ENCODE measurements at places on chromosomes 13 and 19. TPM values are rescaled to one million over a fixed set of nuclear protein-coding genes. Genes with fewer than 3 reads are reported as not detected.

The PNMA8A gene
- total RNA-seq: 0.60 TPM

The NPAS1 gene
- total RNA-seq: not detected

The IGFLR1 gene
- total RNA-seq: 3.4 TPM

The ZSWIM9 gene
- 1.6 TPM for total RNA-seq

The TJP3 gene
- total RNA-seq: 1.6 TPM

The ZNF20 gene
- total RNA-seq: not detected

The PLVAP gene
- total RNA-seq: 21.1 TPM

The PEAK3 gene
- total RNA-seq: not detected

The ZNF66 gene
- not detected for total RNA-seq

- H3K36me3 ChIP-seq: no peaks in the 10 kb centered on the region
- no peak overlapping the region for H3K27ac ChIP-seq
- DNase-seq: no peak
- no peaks in the 10 kb centered on the region for H3K27me3 ChIP-seq
Observed at GRCh38 chr19:40627486-40628279, 26.5 kb downstream of the LTBP4 start.

DNA sequence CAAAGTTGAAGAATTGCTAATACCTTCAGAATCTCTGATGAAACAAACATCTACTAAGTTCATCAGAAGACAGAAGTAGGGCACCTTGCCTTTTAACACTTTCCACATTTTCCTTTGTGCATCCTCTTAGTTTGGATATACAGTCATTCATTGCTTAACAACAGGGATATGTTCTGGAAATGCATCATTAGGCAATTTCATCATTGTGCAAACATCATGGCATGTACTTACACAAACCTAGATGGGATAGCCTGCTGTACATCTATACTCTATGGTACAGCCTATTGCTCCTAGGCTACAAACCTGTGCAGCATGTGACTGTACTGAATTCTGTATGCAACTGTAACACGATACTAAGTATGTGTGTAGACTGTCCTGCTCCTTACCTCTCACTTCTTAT lies 169.8 kb downstream of the SUCLA2 start:
- H3K27ac ChIP-seq: no peak overlapping the region
- no peaks in the 10 kb centered on the region for H3K27me3 ChIP-seq
- no peaks in the 10 kb centered on the region for H3K4me1 ChIP-seq
- H3K4me3 ChIP-seq: no peak overlapping the region
- H3K36me3 ChIP-seq: no peaks in the 10 kb centered on the region
- no peak for DNase-seq

GRCh38 chr13:109834973-109835720 lies 48.8 kb upstream of the IRS2 start:
- DNase-seq: no peak
- H3K27ac ChIP-seq: no peak overlapping the region
- no peaks in the 10 kb centered on the region for H3K27me3 ChIP-seq

DNA sequence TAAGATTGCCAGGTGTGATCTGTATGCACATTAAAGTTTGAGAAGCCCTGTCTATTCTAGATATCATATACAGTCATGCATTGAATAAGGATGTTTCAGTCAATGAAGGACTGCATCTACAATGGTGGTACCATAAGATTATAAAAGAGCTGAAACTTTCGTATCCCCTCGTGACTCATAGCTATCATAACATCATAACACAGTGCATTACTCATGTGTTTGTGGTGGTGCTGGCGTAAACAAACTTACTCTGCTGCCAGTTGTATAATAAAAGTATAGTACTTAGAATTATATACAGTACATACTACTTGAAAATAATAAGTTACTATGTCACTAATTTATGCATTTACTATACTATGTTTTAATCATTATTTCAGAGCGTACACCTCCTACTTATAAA lies 489.3 kb downstream of the GPC6 start:
- no peak overlapping the region for H3K27ac ChIP-seq
- DNase-seq: no peak
- H3K36me3 ChIP-seq: no peaks in the 10 kb centered on the region
- no peaks in the 10 kb centered on the region for H3K27me3 ChIP-seq
- H3K4me1 ChIP-seq: no peaks in the 10 kb centered on the region

DNA sequence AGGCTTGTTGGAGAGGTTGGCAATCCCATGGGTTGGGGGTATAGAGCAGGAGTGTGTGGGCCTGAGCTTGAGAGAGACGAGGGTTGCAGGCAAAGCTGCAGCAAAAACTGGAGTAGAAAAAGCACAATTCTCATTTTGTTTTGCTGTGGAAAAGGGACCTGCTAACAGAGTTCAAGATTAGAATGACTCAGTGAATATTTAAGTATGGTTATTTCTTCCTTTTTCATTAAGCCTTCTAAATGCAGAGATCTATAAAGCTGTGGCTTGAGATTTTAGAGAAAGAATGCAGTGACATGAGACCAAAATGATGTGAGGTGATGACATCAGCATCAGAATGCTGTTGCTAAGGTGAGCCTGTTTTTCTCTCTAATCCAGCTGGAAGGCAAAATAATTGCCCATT lies 10.8 kb upstream of the MBNL2 start:
- H3K36me3 ChIP-seq: no peaks in the 10 kb centered on the region
- H3K4me1 ChIP-seq: no peaks in the 10 kb centered on the region
- DNase-seq: no peak
- H3K4me3 ChIP-seq: no peak overlapping the region
- no peaks in the 10 kb centered on the region for H3K27me3 ChIP-seq
- no peak overlapping the region for H3K27ac ChIP-seq

DNA sequence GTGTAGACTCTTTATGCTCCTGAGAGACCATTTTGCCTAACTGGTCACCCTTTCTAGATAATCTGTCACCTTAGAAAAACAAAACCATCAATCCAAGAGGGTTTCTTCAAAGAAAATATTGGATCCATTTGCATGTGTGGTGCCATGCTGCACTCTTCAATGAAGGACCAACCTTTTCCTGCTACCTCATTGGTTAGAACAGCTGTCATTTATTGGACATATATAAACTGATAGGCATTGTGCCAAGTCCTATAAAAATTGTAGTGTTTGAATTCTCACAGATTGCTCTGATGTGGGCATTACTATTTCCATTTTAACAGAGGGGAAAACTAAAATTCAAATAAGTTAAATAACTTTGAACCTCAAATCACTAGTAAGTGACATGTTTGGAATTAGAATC lies 333.2 kb downstream of the MYO16 start:
- H3K27me3 ChIP-seq: no peaks in the 10 kb centered on the region
- no peaks in the 10 kb centered on the region for H3K4me1 ChIP-seq
- no peak overlapping the region for H3K27ac ChIP-seq

DNA sequence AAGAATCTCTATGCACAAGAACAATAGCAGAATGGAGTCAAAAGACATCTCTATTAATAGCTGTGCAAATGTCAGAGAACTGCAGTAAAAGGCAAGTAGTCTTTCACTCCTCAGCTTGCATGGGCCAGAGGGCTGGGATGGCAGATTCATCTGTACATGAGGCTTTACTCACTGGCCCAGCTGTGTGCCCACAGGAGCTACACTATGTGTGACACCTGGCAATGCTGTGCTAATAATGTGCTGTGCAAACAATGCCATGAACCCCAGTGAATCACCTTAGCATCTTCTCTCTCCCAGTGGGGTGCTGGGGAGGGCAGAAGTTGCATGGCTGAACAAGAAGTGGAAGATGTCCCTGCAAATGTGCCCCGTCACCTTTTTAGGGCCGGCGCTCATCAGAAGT lies 73.1 kb downstream of the KL start:
- no peak overlapping the region for H3K4me3 ChIP-seq
- DNase-seq: no peak
- no peaks in the 10 kb centered on the region for H3K4me1 ChIP-seq
- H3K27ac ChIP-seq: no peak overlapping the region
- no peaks in the 10 kb centered on the region for H3K36me3 ChIP-seq
- no peaks in the 10 kb centered on the region for H3K27me3 ChIP-seq

GRCh38 chr13:51440381-51440780 lies 12.5 kb downstream of the INTS6 start:
- no peaks in the 10 kb centered on the region for H3K27me3 ChIP-seq
- H3K4me1 ChIP-seq: peaks cover 13% of the 10 kb centered on the region
- no peaks in the 10 kb centered on the region for H3K36me3 ChIP-seq
- DNase-seq: no peak
- H3K4me3 ChIP-seq: no peak overlapping the region
- H3K27ac ChIP-seq: no peak overlapping the region

DNA sequence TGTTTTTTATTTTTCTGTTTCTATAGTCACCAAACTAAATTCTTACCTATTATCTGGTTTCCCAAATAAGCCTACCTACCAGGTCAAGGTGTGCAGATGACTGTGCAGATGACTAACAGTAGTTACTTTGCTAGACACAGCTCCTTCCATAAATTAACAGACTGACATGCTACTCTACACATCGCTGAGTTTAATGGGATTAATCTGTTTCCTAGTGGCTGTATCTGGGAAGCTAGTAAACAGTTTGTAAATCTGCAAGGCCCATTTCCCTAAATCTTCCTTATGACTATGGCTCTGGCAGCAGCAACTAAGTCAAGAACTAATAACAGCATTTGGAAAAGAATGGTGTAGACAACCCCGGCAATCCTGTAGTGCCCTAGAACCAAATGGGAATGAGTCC lies 27.9 kb downstream of the MIPEP start:
- no peaks in the 10 kb centered on the region for H3K36me3 ChIP-seq
- H3K27me3 ChIP-seq: no peaks in the 10 kb centered on the region
- H3K27ac ChIP-seq: no peak overlapping the region
- H3K4me3 ChIP-seq: no peak overlapping the region
- no peaks in the 10 kb centered on the region for H3K4me1 ChIP-seq

DNA sequence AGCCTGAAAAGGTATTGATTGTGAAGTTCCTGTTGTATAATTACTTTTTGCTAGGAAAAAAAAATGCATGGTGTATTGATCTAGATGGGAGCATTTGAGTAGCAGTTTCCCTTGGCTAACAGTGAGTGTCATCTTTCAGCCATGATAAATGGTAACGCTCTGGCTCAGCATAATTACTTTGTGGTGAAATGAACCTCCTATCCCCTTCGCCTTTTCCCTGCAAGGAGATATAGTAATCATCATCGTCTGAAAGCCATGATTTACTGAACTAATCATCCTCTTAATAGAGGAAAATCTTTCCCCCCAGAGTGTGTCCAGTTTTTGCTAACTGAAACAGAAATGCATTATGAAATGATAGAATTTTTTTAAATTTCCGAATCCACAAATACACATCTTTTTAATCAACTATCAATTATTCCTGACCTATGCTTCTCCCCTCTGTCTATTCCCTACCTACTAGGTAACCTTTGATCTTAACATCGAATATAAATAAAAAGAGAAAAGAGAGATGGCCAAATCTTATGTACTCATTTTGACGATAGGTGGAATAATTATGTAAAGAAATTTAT lies 88.7 kb downstream of the MAB21L1 start:
- no peak overlapping the region for H3K27ac ChIP-seq
- peaks cover 4% of the 10 kb centered on the region for H3K4me1 ChIP-seq
- no peaks in the 10 kb centered on the region for H3K36me3 ChIP-seq
- H3K4me3 ChIP-seq: no peak overlapping the region

GRCh38 chr13:102757006-102757405 lies 16.6 kb downstream of the TEX30 start:
- H3K36me3 ChIP-seq: no peaks in the 10 kb centered on the region
- H3K27me3 ChIP-seq: no peaks in the 10 kb centered on the region
- no peak for DNase-seq
- H3K4me3 ChIP-seq: no peak overlapping the region
- no peak overlapping the region for H3K27ac ChIP-seq
- H3K4me1 ChIP-seq: peaks cover 6% of the 10 kb centered on the region

DNA sequence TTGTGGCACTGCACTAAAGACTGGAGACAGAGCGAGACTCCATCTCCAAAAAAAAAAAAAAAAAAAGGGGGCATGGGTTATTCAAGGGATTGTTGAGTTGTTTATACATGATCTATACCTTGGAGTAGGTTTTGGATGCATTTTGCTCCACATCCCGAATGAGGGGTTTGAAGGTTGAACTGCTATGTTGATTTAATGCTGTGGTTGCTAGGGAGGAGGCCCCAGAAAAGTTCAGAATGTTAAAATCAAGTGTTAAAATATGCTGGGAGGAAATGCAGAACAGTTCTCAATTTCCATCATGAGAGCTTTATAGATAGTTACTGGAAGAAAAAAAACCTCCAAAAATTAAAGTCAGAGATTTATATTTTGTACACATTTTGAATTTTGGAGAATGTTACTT lies 116.5 kb downstream of the DNAJC15 start:
- H3K36me3 ChIP-seq: no peaks in the 10 kb centered on the region
- H3K4me3 ChIP-seq: no peak overlapping the region
- DNase-seq: no peak
- H3K4me1 ChIP-seq: no peaks in the 10 kb centered on the region
- H3K27me3 ChIP-seq: no peaks in the 10 kb centered on the region

- no peaks in the 10 kb centered on the region for H3K27me3 ChIP-seq
- peaks cover 37% of the 10 kb centered on the region for H3K4me1 ChIP-seq
- peaks cover 74% of the 10 kb centered on the region for H3K36me3 ChIP-seq
- DNase-seq: no peak
- H3K4me3 ChIP-seq: no peak overlapping the region
Observed at GRCh38 chr19:3964256-3965194, 6.4 kb downstream of the DAPK3 start.

Data from gastrocnemius medialis (tissue), 4 donors.